Esophagus mucosa (tissue), 1 donor: ENCODE measurements at places on chromosomes 11 and 22. TPM values are rescaled to one million over a fixed set of nuclear protein-coding genes. Genes with fewer than 3 reads are reported as not detected.

The ZP1 gene
- not detected for total RNA-seq

The MPST gene
- 78.0 TPM for total RNA-seq

The RCN1 gene
- total RNA-seq: 21.6 TPM

The OLFML1 gene
- 0.92 TPM for total RNA-seq

The CCDC81 gene
- 0.28 TPM for total RNA-seq

The ANKK1 gene
- total RNA-seq: 0.72 TPM

The TUB gene
- total RNA-seq: 1.00 TPM

The ABCG4 gene
- 0.52 TPM for total RNA-seq

The YIF1A gene
- total RNA-seq: 69.7 TPM

The CRKL gene
- total RNA-seq: 42.6 TPM

The OR8D1 gene
- not detected for total RNA-seq

The C1QTNF5 gene
- total RNA-seq: 2.0 TPM
